ENCODE measurements at places on chromosomes 4 and X.

GRCh38 chr4:120704538-120704937 is 218.0 kb downstream of the PRDM5 start:
- ATAC-seq: no peak

DNA sequence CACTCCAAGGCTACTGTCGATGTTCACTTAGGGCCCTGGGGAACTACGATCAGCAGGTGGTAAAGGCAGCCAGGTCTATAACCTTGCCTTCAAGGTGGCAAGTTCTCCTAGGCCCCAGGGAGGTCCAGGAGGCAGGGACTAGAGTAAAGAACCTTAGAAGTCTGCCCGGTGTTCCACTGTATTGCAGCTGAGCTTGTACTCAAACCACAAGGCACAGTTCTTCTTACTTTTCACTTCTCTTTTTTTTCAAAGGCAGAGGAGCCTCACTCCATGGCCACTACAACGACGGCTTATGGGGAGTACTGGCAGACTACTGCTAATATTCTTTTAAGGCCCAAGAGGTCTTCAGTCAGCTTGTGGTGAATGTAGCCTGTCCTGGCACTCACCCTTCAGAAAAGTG is 78.8 kb upstream of the GPR174 start:
- no peak for ATAC-seq

DNA sequence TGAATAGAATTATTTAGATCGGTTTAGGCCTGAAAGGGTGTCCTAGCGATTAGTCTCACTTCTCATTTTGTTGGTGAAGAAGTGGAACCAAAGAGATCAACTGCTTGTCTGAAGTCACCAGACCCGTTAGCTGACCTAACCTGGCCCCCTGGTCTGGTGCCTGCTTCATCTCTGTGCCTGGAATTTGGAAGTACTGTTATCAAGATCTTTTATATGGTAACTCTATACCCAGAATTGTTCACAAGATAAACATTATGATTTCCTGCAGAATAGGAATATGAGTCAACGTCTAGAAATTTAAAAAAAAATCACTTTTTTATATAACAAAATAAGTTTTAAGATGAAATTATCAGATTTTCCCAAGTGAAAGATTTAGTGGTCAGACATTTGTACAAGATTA is 37.2 kb downstream of the LRP2BP start:
- peak; percentile 84 for ATAC-seq

GRCh38 chr4:142405695-142406498 is 440.2 kb downstream of the INPP4B start:
- ATAC-seq: peak; percentile 70

DNA sequence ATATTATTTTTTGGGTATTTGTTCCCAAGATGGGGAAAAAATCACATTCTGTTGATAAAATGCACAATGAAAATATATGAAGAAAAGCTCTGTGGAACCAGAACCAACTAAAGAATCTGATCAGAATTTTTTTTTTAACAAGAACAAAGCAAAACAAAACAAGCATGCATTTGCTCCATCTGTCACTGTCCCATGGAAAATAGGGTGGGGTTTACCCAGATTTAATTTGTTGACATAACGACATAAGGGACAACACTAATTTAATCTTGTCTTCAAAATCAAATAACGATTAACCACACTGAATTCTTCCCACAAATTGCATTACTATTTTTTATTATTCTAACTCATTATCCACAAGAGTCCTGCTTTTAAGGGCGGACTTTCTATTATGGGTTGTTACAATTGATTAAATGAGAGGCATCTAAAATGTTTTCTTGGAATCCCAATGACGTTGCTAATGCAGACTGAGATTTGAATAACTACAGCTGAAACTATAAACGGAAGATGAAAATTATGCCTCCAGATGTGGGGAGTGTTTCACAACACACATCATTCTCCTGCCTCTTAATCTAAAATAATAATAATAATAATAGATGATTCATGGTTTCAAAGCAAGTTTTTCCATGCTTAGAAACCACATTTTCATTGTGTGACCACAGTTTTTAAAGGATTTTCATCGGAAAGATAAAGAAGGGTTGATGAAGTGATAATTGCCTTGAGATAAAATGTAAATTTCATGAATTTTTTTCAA is 307.0 kb upstream of the CPEB2 start:
- ATAC-seq: no peak

GRCh38 chrX:109624641-109625616 is at the start of gene KCNE5:
Gene KCNE5, minus strand, starts transcription at chrX:109625172. Its CDS starts 152 bp downstream, at chrX:109625020.
- no peak for ATAC-seq
